ENCODE measurements at places on chromosomes 2 and 18.

DNA sequence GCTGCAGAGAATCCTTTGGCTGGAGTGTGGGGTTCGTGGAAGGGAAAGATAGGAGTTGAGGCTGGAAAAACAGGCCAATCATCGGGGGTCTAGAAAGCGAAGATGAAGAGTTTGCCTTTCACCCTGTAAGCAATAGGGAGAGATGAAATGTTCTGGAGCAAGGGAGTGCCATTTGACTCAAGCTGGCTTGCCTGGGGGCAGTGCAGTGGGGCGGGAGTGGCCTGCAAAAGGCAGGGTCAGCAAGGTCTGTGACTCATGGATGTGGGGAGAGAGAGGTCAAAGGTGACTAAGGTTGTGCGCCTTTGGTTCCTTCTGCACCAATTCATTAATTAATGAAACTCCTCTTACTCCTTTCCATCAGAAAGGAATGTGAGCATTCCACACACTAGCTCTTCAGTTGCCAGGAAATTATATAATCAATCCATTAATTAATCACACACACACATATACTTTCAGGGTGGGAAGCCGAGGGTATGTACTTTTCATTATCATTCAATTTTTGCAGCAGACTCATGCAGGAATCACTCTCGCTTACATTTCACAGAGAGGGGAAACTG, 227.6 kb downstream of the MYCN start:
- DNase-seq, result no peak

- DNase-seq, result no peak
These were observed 58.1 kb downstream of the ST3GAL5 start for GRCh38 chr2:85830645-85831044.

GRCh38 chr2:224909885-224910573, 132.2 kb downstream of the DOCK10 start:
- peak; percentile 22 for DNase-seq

- DNase-seq, result no peak
These were observed 114.2 kb downstream of the ICA1L start for GRCh38 chr2:202757339-202757738.

DNA sequence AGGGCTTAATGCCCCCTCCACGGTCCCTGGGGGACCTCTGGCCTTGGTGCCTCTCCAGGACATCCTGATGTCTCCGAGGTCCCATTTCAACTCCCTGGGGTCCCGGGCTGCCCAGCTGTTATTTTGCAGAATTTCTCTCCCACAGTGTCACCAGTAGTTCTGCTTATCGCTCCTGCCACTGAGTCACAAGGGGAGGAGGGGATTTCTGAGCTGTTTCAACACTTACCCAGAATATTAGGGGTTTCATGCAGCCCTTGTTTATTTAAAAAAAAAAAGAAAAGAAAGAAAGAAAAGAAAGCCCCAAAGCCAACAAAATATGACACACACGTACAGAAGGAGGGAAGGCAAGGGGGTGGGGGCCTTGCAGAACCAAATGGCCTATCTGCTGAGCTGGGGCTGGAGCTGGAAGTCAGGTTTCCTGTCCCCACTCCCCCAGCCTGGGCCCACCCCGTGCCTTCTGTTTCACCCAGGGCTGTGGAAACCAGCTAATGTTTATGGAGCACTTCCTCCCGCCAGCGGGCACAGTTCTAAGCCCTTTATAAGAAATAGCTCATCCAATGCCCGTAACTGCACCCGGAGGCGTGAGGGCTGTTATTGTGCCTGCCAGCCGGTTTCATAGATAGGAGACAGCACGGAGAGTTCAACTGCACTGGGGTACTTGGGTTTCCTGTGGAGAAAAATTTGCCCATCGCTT, 8.4 kb upstream of the ARID5A start:
- no peak for DNase-seq

GRCh38 chr2:137670111-137670510, 294.2 kb upstream of the HNMT start:
- DNase-seq, result no peak

DNA sequence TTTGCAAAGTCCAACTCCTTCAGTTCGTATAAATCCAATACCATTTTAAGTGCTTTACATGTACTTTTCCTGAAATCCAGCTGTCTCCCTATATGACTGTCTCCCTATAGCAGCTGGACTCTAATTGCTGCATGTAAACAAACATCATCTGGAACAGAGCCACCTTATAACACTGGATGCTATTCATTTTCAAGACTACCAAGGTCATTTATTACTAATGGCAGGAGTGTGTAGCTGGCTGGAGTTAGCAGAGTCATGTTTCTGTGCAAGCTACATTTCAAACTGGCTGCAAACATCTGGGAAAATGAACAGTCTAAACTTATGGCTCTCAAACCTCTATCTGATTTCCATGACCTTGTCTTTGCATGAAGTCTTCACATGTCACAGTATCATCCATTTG, 575.2 kb downstream of the PIK3C3 start:
- no peak for DNase-seq

DNA sequence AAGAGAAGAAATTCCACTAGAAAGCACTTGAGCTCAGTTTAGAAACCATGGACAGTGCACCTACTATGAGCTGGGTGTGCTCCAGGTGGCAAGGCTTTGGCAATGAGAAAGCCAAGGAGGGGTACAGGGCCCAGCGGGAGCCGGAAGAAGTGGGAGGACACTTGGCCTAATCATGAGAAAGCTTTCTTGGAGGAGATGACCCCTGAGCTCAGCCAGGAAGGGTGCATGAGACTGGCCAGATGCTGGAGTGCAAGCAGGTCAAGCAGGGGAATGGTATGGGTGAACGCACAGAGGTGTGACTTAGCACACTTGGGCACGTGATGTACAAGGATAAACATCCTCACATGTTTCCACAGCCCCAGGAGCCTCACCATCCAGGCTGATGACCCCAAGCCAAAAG, 97.2 kb upstream of the GLI2 start:
- no peak for DNase-seq

- DNase-seq, result no peak
These were observed 59.1 kb upstream of the TMEM178A start for GRCh38 chr2:39606585-39606984.

DNA sequence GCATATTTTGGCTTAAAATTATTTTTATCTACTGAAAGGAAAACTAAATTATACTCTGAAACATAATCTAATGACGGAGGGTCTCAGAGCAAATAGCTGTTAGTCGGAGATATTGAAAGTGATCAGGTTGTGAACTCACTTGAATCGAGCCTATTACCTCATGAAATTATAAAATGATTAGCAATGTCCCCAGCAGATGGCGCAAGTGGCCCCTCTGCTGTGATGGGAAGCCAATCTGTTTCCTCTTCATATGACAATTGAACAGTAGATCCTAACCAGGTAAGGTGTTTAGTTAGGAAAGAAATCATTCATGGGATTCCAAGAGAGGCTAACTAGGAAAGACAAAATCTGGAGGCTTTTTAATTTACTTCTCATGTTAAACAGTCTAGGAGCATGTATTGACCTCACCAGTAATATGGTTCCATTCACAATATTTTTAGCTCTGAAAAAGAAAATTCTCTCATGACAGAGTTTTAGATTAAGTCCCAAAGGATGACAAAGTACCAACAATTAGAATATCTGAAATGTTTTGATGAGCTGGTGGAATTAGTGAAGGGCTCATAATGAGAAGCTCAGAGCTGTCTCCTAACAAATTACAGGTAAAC, 29.9 kb upstream of the MPPE1 start:
- DNase-seq, result peak; percentile 90

GRCh38 chr2:168805615-168806014, 3.2 kb downstream of the NOSTRIN start:
- no peak for DNase-seq

- no peak for DNase-seq
These were observed 17.0 kb downstream of the WDPCP start for GRCh38 chr2:63571291-63571690.

- no peak for DNase-seq
These were observed 33.6 kb downstream of the PLCL1 start for GRCh38 chr2:197838036-197838435.

- DNase-seq, result no peak
These were observed 19.4 kb upstream of the NCL start for GRCh38 chr2:231483398-231484329.

- DNase-seq, result no peak
These were observed 8.4 kb downstream of the ITSN2 start for GRCh38 chr2:24351981-24352380.

- DNase-seq, result no peak
These were observed 130.1 kb upstream of the PIEZO2 start for GRCh38 chr18:11279461-11279860.

- DNase-seq, result no peak
These were observed 614 bp upstream of the FKBP1B start for GRCh38 chr2:24048769-24049484.

GRCh38 chr2:63721082-63721424, 120.6 kb upstream of the UGP2 start:
- no peak for DNase-seq

Measured in pancreas (tissue), 10 donors.